ENCODE measurements at places on chromosomes 4 and X.
A peak's percentile ranks its signal among the peaks of the same experiment; 100 is the strongest.

GRCh38 chrX:13551610-13552009 is 17.8 kb upstream of the EGFL6 start:
- no peak for ATAC-seq

- no peak for ATAC-seq
These were observed 10.7 kb downstream of the GPRIN3 start for GRCh38 chr4:89296896-89297295.

DNA sequence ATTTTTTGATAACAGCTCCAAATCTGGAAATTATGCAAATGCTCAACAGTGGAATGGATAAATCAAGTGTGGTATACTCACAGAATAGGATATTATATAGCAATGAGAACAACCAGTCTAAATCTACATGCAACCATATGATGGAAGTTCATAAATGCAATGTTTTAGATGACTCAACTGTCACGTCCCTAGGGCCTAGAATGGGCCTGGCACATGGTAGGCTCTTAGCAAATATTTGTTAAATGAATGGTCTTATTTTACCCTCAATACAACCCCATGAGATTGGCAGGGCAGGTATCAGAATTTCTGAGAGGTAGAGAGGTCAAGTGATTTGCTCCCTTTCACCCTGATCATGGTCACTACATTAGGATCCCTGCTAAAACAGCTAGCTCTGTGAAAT is 14.6 kb upstream of the NKX3-2 start:
- no peak for ATAC-seq

GRCh38 chr4:97910005-97910404 is 233.3 kb downstream of the STPG2 start:
- peak; percentile 69 for ATAC-seq

GRCh38 chrX:148466292-148466691 is 34.1 kb upstream of the AFF2 start:
- no peak for ATAC-seq

DNA sequence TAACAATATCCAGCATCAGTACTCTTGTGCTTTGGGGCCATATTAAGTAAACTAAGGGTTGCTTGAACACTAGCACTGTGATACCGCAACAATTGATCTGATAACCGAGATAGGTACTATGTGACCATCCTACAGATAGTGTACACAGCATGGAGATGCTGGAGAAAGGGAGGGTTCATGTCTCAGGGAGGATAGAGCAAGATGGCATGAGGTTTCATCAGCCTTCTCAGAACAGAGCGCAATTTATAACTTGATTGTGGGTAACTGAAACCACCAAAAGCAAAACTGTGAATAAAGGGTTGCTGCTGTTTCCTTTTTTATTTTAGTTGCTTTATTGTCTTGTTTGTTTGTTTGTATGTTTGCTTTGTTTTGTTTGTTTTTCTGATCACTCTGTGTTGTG is 1449.7 kb downstream of the PCDH7 start:
- ATAC-seq = no peak

- no peak for ATAC-seq
These were observed 137.7 kb downstream of the BTC start for GRCh38 chr4:74656596-74656995.

DNA sequence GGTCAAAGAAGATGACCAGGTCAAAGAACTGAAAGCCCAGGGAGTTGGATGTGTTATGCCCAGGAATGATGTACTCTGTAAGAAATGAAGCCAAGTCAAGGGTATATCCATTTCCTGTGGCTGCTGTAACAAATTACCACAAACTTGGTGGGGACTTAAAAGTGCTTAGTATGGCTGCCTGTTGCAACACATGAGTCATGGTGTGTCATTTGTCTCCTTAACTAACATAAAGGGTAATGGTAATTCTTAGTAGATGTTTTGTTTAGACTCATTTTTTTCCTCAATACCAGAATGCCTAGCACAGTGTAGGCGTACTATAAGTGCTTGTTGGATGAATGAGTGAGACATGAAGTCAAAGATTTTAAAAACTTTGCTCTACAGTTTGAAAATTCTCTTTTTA is 45.7 kb downstream of the SYTL5 start:
- ATAC-seq = no peak

- no peak for ATAC-seq
These were observed 33.1 kb downstream of the SYNPO2 start for GRCh38 chr4:118921786-118922185.

- ATAC-seq = peak; percentile 78
These were observed 5.4 kb upstream of the CCDC120 start for GRCh38 chrX:49053223-49054072.

GRCh38 chrX:124289443-124289842 is 43.0 kb upstream of the TEX13D start:
- no peak for ATAC-seq

DNA sequence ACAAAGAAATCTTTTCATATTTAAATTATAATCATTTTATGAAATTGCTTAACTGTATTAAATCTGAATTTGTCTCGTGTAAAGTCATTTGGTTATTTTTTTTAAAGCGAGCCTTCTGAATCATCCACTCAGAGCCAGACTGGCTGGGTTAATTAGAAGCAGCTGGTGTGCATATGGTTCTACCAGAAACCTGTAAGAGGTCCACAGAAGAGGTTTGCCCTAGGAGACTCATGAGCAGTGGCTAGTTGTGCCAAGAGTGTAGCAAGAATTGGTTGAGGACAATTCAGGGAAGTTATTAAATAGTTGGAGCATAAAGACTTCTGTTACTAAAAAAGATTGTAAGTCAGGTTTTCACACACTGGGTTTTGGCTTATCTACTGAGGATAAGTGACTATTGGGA is 267.4 kb downstream of the IL1RAPL2 start:
- ATAC-seq = no peak

GRCh38 chr4:181503687-181504390 is 739.4 kb upstream of the TENM3 start:
- ATAC-seq = no peak

GRCh38 chrX:65300104-65300809 is 234.3 kb downstream of the LAS1L start:
- no peak for ATAC-seq

DNA sequence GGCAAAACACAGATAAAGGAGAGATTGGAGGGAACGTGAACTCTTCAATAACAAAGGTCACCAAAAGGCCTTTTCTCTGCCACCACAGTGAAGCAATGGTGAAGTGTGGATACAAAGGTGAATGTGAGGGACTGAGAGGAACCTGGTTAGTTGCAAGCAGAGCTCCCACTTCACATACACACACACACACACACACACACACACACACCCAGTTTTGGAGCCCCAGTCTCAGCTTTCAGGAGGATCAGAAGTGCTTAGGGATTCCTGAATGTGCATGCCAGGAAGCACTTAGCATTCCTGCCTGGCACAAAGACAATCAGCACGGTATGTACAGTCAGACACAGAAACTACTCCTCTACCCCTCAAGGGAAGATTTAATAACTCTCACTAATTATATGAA is 71.5 kb downstream of the ARHGEF9 start:
- no peak for ATAC-seq

- no peak for ATAC-seq
These were observed 2.3 kb downstream of the SLC10A6 start for GRCh38 chr4:86846921-86847320.

GRCh38 chr4:76095568-76095967 is 21.1 kb downstream of the ART3 start:
- ATAC-seq = no peak

DNA sequence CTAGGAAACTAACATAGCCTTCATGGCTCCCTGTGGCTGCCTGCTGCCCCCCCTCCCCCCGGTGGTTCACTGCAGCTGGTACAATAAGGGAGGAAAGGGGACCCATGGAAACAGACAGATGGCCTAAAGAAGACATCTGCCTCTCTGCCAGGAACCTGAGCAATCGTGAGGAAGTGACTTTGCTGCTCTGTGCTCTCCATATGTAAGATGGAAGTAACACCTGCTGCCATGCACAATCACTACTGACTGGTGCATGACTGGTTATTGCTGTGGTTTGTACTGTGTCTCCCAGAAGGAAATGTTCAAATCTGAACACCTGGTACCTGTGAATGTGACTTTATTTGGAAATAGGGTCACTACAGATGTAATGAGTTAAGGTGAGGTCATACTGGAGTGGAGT is 43.6 kb downstream of the CD99L2 start:
- ATAC-seq = no peak

- no peak for ATAC-seq
These were observed 84.0 kb downstream of the RBPJ start for GRCh38 chr4:26404743-26405206.

- no peak for ATAC-seq
These were observed 15.1 kb upstream of the SYP start for GRCh38 chrX:49214996-49215526.

GRCh38 chrX:38896724-38897298 is 95.6 kb downstream of the MID1IP1 start:
- no peak for ATAC-seq

- ATAC-seq = no peak
These were observed 128.7 kb downstream of the FHIP1A start for GRCh38 chr4:151537687-151538086.

GRCh38 chr4:56129431-56129861 is 180.7 kb downstream of the CEP135 start:
- peak; percentile 58 for ATAC-seq

DNA sequence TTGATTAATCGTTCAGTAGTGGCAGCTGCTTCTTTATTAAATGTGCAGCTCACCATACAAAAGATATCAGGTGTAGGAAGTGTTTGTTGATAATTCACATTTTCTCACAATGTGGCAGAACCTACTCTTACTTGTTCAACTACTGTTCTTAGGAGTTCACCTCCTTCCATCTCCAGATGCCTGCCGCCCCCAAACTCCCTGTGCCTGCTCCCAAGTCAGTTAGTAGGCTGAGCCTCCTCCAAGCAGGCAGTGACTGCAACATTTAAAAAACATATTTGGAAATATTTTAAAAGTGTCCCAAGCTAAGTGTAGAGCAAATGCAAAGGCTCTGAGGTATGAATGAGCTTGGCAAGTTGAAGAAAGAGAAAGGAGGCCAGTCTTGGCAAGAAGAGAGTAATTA is 100.2 kb downstream of the AFF2 start:
- ATAC-seq = no peak

DNA sequence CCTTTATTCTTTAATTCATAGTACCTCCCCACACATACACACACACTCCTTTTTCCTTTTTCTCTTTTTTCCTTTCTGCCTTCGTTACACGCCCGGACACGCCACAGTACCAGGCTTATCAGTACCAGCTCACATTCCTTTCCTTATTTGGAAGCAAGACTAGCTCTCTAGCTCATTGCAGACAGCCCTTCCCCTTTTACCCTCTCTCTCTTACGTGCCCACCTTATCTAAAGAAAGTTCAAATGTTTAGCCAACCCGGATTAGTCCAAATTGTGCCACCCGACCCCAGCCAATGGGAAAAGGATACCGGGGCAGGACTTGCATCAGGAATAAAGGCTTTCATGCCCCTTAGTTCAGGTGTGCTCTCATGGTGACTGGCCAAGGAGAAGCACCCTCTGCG is 194.7 kb upstream of the VCX3A start:
- ATAC-seq = no peak

All from SK-N-SH treated with all-trans-retinoic acid at 6 μM for 48 hours (cell line).